ENCODE measurements at places on chromosomes 4 and X.

DNA sequence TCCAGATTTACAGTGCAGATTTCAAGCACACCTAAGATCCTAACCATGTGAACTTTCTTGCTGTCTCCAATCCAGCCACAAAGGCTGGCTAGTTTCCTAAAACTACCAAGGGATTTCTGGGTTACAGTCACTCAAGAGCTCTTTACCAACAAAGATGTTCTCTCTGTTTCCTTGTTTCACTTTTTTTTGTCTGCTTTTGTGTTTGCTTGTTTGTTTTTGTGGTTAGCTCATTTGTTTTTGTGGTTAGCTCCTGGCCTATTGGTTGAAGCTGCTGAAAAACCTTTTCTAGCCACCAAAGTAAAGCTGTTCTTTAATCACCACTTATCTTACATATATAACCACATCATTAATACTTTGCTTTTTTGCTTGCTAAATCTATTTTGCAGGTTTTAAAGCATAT lies 642.5 kb upstream of the GALNTL6 start:
- no peak overlapping the region for H3K27ac ChIP-seq
- H3K4me1 ChIP-seq = no peaks in the 10 kb centered on the region
- no peaks in the 10 kb centered on the region for H3K27me3 ChIP-seq
- H3K36me3 ChIP-seq = no peaks in the 10 kb centered on the region
- H3K4me3 ChIP-seq = no peak overlapping the region
- no peak for DNase-seq

DNA sequence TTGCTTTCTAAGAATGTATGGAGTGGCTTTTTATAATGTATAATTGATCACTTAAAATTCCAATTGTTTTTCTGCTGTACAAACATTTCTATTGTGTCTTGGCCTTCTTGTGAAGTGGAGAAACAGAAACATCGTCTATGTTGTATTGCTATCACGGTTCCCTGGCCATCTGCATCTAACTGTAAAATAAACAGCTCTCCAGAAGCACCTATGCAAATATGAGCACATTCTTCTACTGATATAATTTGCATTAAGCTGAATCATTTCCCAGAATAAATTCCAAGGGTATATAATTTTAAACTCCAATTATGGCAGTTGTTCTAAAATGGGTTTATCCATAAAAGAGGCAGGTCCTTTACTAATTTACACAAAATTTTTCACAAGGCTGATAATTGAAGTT lies 261.6 kb upstream of the STS start:
- H3K4me3 ChIP-seq = no peak overlapping the region
- no peaks in the 10 kb centered on the region for H3K36me3 ChIP-seq
- no peaks in the 10 kb centered on the region for H3K27me3 ChIP-seq
- no peak for DNase-seq

DNA sequence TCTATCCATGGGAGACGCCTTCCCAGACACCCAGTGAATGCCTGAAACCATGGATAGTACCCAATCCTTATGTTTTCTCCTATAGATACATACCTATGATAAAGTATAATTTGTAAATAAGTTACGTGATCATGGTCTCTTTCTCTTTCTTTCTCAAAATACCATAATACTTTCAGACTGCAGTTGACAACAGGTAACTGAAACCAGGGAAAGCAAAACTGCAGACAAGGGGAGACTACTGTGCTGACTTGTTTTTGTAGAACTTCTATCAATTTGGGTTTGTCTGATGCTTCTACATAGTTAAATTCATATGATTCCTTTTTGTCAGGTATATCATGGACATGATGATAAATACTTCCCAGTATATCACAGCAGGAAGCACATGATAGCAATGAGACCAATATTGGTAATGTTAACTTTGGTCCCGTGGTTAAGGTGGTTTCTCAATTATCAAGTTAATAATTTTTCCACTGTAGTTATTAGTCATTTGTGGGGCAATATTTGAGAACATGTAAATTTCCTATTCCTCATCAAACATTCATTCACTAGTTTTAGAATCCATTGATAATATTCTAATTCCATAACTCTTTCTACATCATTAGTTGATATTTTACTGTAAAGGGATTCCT lies 298.0 kb upstream of the TET2 start:
- H3K27me3 ChIP-seq = no peaks in the 10 kb centered on the region
- no peak overlapping the region for H3K4me3 ChIP-seq
- H3K27ac ChIP-seq = no peak overlapping the region

DNA sequence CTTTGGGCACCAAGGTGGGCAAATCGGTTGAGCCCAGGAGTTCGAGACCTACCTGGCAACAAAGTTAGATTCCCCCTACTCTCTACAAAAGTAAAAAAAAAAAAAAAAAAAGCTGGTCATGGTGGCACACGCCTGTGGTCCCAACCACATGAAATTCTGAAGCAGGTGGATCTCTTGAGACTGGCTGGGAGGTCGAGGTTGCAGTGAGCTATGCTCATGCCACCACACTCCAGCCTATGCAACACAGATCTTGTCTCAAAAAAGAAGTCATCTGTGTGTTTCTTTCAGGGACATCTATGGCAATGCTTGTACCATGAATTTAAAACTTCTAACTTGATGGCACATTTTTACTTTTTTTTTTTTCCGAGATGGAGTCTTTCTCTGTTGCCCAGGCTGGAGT lies 55.3 kb downstream of the UGT2A2 start:
- no peaks in the 10 kb centered on the region for H3K27me3 ChIP-seq
- DNase-seq = no peak

DNA sequence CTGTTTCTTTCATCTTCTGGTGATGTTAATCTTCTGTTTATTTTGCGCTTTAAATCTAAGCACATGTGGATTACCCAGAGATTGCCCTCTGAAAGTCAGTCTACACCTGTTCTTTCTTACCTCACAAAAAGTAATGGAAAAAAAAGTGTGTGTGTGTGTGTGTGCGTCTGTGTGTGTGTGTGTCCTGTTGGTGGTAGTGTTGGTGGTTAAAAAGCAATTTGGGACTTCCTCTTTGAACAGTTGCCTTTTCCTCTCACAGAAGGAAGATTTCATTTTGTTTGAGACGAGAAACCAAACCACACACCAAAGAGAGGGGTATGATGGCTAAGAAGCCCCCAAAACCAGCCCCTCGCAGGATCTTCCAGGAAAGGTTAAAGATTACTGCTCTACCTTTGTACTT lies at the start of gene STAP1:
STAP1 (plus strand) TSS at position 235 of the 400 bp plus-strand sequence; CDS start at position 318, 83 bp downstream.
- no peaks in the 10 kb centered on the region for H3K4me1 ChIP-seq
- no peaks in the 10 kb centered on the region for H3K36me3 ChIP-seq
- no peak within 1 kb of the TSS for H3K4me3 ChIP-seq
- no peak for DNase-seq
